GM23338 (cell line): ENCODE measurements at places on chromosomes 1 and 21.

- no peak for DNase-seq
Observed at GRCh38 chr1:28966617-28967016, 52.2 kb downstream of the EPB41 start.

DNA sequence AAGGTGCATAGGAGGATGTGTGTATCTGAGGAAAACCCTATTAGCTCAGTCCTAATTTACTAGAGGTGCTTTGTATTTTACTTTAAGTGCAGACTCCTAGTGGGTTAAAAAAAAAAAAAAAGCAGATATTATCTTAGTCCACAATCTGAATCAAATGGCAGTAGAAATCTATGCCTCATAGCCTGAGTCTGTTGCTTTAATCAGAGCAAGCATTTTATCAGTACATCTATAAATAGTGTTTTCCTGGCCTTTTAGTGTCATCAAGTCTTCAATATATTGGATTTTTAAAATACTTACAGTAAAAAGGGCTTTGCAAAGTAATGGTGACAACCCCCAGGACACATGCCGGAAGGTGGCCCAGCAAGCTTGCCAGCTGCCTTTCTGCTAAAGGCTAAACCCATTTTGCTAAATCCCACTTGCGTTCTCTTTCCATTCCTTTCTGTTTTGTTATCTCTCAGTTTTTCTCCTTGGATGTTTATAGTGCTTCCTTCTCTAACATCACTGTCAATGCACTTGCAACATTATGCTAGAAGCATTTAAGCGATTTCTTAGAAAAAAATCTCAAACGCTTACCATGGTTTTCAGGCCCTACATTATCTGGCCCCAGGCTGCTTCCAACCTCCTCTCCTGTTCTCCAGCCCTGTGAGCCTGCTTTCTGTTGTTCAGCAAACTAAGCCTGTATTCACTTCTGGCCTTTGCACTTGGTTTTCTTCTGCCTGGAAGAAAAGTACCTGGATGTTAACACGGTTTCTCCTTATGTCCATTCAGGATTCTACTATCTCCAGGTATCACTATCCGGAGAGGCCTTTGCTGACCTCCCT is 206.3 kb downstream of the PDE4B start:
- no peak for DNase-seq

- DNase-seq, result no peak
Observed at GRCh38 chr1:213333121-213333520, 282.1 kb downstream of the RPS6KC1 start.

GRCh38 chr21:43188592-43189210 is 19.9 kb downstream of the CRYAA start:
- DNase-seq, result no peak

- peak; percentile 82 for DNase-seq
Observed at GRCh38 chr1:21289700-21290545, at the start of gene ECE1. TSS of gene ECE1 (minus strand) at chr1:21290463. CDS start at chr1:21290414, 49 bp downstream.

DNA sequence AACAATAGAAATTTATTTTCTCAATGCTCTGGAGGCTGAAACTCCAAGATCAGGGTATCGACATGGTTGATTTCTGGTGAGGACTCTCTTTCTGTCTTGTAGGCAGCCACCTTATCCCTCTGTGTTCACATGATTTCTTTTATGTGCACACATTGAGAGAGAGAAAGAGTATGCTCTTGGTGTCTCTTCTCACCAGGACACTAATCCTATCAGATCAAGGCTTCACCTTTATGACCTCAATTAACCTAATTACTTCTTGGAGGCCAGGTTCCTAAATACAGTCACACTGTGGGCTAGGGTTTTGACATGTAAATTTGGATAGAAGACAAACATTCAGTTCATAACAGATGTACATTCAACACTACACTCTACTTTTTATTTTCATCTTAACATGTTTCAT is 1094.2 kb upstream of the ADGRL2 start:
- no peak for DNase-seq

DNA sequence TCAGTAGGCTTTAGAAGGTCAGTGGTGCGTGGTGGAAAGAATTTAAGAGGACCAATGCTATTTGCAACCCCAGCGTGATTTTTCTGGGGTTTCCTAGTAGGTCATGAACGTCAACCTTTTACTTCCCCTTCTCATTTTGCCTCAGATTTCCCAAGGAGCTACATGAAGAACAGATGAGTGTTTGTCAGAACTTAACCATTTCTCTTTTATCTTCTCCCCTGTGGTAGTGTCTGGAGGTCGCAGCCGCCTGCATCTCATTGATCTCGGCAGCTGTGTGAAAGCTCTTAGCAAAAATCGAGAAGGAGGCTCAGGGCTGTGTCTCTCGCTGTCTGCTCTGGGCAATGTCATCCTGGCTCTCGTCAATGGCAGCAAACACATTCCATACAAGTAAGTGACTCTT is 491.1 kb downstream of the KIF26B start:
- DNase-seq, result no peak

DNA sequence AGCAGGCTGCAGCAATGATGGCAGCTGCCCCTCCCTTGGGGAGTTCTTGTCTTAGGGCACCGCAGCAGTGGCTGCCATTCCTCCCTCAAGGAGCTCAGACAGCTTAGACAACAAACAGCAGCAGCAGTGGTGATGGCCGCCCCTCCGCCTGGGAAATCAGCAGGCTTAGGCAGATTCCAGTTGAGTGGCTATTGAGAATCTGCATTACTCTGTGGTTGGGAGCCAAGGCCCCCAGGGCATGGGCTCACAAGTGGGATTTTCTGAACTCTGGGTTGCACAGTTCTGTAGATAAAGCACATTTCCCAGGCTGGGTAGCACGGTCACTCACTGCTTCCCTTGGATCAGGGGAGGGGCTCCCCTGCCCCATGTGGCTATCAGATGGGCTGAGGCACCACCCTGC is 1280.7 kb upstream of the TMPRSS15 start:
- DNase-seq, result no peak

DNA sequence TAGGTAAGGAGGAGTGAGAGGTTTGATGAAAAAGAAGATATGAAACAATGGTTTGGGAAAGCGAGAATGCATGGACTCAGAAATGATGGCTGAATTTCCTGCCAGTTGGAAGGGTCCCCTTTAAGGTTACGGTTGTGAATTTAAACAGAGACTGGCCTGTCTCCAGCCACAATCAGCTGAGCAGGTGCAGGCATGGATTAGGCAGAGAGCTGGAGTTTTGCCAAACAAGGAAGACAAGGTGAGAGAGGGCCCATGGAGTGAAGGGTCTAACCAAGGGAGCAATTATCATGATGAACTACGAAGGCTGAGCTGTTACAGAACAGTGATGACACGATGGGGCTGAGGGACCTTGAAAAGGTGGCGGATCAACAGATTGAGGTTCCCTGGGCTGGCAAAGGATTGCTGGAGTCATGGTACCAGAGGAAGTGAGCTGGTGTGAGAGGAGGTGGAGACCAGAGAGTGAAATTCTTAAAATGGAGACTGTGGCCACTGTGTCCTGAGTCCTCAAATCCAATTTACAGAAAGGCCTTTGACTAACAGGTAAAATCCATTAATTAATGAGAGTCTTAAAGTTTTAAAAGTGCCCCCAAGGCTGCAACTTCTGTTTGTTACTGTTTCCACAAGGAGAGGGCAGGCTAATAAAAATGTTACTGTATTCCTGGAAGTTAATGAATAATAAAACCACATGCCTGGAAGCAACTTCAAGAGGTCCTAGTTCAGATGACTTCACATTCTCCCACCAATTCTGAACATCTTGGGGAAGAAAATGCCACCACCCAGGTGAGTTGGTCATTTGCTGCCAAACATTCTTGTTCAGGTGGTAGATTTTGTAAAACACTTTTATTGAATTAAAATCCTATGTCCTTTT is 41.5 kb downstream of the LHX9 start:
- DNase-seq, result no peak

GRCh38 chr21:36323032-36323431 is 3.0 kb downstream of the MORC3 start:
- DNase-seq, result no peak

DNA sequence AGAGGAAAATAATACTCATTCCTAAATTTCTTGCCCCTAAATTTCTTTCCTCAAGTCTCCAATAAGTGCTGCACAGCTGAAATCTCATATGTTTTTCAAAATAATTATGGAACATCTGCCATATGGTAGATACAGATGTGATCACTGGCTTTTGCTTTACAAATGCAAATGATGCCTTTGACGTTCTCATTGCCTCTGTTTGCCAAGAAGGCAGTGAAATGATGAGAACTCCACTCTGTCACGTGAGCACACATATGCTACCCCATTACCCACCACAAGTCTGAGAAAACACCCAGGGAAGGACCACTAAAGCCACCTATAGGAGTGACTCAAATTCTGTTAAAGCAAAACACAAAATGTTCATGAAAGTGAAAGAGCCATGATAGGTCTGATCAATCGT is 43.9 kb downstream of the DSCAM start:
- no peak for DNase-seq

GRCh38 chr1:202890392-202890791 is 1.4 kb upstream of the RABIF start:
- DNase-seq, result no peak

GRCh38 chr1:182608845-182609610 is 4.8 kb upstream of the RGS16 start:
- no peak for DNase-seq

- DNase-seq, result no peak
Observed at GRCh38 chr1:94590203-94591137, 48.9 kb upstream of the F3 start.

GRCh38 chr1:3986686-3987218 is 86.7 kb upstream of the C1orf174 start:
- no peak for DNase-seq

DNA sequence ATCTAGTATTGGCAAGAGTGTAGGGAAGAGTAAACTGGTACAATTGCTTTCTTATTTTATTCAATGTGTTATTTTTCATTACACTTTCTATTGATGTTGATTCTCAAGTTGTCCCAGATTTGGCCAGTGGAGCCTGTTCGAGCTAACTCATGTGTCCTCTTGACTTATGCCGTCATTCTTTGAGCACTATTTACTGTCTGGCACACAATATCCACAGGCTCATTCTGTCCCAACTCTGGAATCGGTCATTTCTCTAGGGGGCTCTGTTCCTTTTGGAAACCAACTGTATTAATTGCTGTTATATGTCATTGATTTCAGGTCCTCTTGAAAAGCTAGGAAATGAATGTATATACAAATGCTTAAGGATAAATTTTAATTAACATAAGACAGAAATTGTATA is 22.4 kb upstream of the SFPQ start:
- DNase-seq, result no peak

DNA sequence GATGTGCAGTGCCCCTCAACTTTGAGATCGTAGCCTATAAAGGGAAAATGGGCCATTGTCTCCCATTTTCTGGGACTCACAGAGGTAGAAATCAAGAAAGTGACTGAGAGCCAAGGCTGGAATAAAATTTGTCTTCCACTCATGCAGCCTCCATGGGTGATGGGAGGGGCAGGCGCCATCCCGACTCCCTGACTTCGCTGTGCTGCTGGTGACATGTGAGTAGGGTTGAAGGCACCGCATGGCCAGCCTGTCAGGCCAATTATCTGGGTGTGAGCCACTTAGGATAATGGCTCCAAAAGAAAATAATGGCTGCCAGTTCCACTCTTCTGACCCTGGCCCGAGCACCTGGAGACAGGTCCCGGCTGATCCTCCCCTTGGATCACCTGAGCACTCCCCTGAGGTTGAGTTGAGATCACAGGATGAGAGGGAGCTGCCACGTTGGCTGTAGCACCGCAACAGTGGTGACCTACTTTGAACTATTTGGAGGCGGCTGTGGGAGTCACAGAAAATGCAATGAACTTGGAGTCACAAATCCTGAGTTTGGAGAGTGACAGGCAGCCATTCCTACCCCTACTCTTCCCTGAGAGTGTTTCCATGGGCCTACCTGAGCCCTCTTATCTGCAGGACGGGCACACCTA is 26.3 kb downstream of the CAPN9 start:
- no peak for DNase-seq

DNA sequence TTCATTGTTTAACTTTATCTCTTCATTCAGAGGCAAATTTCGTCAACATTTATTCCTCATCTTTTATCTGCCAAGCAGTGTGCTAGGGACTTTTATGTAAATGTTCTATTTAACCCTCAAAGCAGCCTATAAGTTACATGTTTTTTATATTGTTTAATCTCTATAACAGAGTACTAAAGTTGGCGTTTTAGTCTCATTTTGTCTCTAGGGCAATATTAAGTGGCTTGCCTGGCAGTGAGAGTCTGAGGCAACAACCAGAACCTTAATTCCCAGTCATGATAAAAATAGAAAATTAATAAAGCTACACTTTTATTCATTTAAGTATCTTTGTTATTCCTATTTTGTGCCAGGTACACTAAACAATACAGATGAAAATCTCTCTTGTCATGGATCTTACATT is 994.3 kb upstream of the ADGRL2 start:
- no peak for DNase-seq

DNA sequence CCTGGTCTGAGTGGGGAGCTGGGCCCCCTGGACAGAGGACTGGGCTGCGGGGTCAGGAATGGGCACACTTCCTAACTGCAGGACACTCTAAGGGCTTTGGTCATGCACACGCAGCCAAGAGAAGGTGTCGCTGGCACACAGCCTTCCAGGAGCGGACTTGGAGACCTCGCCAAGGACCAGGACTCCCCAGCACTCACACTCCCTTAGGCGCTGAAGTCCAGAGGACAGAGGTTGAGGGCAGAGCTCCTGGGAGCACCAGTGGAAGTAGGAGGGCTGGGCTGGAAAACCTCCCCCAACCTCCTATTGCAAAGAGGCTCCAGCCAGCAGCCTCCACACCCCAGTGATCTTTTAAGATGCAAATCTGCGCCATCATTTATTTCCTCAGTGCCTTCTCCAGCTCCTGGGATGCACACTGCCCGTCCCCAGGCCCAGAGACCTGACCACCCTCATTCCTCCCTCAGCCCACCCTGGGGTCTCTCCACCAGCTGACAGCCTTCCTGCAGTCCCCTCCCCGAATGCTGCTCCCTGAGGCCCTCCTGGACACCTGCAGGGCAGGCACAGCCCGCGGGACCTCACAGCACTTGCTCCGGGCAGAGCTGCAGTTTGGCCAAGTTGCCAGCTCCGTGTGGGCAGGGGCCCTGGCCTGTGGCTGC is 3.0 kb downstream of the TSPEAR start:
- peak; percentile 79 for DNase-seq

- no peak for DNase-seq
Observed at GRCh38 chr1:183546427-183546826, 43.8 kb downstream of the NCF2 start.

GRCh38 chr1:111736548-111737215 is 2.5 kb downstream of the INKA2 start:
- no peak for DNase-seq

DNA sequence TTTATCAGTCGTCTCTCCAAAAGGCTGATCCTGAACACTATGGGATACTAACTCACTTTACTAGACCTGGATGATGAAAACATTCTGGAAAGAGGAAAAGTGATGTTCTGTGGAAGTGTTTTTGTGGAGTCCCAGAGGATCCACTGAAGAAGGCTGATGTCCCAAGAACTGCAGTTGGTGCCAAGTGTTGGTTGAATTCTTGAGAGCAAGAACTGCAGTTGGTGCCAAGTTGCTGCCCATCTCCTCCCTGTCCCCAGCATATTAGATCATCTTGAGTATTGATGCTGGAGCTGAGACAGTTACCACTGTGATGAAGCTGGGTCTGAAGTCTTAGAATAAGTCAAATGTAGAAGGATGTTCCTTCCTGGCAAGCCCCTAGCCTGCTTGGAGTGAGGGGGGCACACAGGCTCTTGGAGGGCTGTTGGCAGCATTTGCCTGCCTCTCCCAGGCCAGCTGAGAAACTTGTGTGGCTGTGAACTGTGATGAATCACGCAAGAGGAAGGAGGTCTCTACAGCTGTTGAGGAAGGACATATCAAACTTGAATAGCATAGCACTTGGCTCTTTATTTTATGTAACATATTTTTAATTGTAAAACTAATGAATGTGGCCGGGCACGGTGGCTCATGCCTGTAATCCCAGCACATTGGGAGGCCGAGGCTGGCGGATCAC is 48.1 kb downstream of the DNAJC6 start:
- no peak for DNase-seq
